Activated T-helper 17 cell treated with anti-CD3 and anti-CD28 coated beads, Interleukin-2, amount 50 U/mL, for 72 hours (primary cell): ENCODE measurements at places on chromosomes 5 and 9.

GRCh38 chr5:129771058-129771838 lies 23.4 kb downstream of the MINAR2 start:
- ATAC-seq, result peak; percentile 41

DNA sequence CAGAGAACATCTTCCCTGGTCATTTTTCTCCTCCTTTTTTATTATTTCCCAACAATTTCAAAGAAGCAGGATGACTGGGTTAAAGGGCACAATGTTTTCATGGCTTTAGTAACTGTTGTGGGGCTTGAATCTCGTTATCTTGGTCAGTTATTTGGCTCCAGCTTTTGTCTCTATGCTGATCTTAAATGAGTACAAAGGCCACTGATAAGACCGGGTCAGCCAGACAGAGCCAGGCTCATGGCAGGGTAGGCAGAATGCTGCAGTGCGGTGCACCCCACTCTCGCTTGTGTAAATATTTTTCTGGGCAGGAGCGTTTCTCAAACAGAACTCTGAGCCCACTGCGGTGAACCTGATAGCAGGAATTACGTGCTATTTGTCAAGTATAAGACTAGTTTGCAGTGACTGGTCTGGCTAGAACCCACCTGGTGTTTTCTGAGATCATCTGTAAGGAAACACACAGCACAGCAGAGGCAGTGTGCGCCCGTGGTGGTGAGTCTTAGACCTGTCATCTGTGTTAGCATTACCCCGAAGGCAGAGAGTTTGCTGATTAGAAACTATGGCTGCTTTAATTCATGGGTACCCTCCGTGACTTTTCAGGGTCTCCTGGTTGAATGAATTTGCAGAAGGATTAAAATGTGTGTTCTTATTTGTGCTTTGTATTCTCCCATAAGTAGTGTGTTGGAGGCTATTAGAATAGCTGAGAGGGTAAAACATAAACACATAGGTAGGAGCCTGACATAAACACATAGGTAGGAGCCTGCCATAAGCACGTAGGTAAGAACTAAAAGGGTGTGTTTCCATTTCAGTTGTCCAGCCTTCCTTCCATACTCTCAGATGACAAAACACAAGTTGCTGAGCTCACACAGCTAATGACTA lies 158.6 kb upstream of the DMRT1 start:
- no peak for ATAC-seq

GRCh38 chr9:116910201-116910600 lies 223.1 kb downstream of the TRIM32 start:
- ATAC-seq, result no peak

- ATAC-seq, result no peak
These were observed 55.8 kb downstream of the PDCD1LG2 start for GRCh38 chr9:5566054-5566618.

- ATAC-seq, result no peak
These were observed 19.4 kb downstream of the PLPPR1 start for GRCh38 chr9:101047848-101048397.

- no peak for ATAC-seq
These were observed 277.4 kb downstream of the SLCO4C1 start for GRCh38 chr5:102018690-102019089.

GRCh38 chr5:83524991-83525390 lies 53.4 kb downstream of the VCAN start:
- ATAC-seq, result no peak

GRCh38 chr5:167511-167910 lies 23.8 kb upstream of the LRRC14B start:
- no peak for ATAC-seq

DNA sequence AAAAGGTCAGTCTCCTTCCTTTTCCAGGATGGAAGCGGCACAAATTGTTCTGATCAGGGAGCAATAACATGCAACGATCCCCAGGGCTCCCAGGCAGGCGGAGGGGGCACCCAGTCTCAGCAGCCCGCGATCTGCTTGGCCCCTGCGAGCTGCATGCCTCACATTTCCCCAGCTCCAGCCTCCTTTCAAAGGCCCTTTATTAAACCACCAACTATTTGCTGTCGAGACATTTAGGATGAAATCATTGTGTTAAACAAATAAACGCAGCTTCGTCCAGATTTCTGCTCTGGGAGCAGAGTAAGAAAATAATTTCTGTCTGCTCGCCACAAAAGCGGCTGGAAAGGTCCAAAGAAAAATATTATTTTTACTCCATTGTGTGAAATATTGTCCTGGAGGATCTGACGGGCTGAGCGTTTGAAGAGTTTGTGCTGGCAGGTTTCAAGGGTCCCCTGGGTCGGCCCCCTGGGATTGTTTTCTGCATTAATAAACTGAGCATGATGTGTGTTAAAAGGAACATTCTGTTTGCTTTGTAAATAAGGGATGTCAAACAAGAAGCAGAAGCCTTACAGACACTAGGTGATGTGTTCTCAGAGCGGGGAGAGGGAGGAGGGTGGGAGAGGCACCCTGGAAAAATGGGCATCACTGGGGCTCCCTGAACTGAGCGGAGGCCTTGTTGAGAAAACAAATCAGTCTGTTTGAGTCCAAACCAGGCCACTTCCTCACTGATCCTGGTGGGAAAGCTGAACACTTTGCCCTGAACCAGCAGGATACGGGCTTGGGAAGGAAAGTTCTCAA lies 110.1 kb downstream of the FOXD1 start:
- no peak for ATAC-seq

DNA sequence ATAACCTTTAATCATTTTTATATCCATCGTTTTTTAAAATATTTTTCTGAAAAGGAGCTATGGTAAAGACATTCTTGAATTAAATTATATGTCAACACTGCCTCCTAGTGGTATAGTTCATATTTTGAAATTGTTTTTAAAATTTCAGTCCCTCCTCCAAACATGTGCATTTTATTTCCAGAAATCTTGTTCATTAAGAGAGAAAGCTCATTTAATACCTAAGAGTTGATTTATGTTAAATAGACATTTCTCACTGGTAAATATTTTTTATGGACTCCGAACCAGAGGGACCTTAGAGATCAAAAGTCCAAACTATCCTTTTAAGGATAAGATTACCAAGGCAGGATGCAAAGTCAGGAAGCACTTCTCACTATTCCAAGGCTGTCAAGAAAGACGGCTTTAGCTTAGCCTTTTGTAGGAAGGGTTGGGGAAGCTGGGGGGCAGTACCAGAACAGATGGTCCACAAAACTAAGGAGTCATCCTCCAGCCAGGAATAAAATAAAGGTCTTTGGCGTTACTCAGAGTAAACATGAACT lies 21.6 kb downstream of the BHMT start:
- no peak for ATAC-seq
